ENCODE measurements at places on chromosomes 13 and 19.
A peak's percentile ranks its signal among the peaks of the same experiment; 100 is the strongest.

DNA sequence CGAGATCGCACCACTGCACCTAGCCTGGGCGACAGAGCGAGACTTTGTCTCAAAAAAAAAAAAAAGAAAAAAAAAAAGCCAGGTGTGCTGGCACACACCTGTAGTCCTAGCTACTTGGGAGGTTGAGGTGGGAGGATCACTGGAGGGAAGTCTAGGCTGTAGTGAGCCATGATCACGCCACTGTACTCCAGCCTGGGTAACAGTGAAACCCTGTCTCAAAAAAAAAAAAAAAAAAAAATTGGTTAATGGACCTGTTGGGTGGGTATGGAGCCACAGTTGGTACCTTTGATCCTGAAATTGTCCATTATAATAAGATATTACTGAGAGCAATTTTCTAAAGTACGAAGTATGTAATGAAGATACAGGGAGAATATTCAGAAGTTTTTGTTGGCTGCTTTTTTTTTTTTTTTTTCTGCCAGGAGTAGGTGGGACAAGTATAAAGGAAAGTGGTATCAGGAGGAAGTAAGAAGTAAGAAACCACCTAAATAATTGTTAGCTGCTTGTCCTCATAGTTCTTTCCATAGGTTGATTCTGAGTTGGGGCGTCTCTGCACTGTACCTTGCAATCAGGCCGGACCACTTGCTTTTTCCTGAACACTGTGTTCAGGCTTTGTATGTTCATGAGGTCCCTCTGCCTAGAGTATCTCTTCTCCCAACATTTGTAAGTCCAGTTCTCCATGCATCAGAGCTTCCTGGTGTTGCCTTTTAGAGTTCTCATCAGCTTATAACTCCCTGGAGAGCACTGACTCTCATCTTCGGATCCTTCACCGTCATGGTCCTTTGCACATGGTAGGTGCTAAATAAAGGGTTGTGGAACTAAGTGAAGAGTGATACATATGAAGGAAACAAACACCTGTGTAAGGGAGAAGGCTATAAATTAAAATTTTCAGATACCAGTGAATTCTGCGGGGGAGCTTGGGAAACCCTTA is 31.7 kb downstream of the ARHGAP35 start:
- DNase-seq: no peak

- DNase-seq: peak; percentile 45
These were observed 9.7 kb downstream of the INAFM1 start for GRCh38 chr19:47284324-47284899.

GRCh38 chr19:12983542-12984142 is 11.6 kb upstream of the NFIX start:
- DNase-seq: peak; percentile 60

DNA sequence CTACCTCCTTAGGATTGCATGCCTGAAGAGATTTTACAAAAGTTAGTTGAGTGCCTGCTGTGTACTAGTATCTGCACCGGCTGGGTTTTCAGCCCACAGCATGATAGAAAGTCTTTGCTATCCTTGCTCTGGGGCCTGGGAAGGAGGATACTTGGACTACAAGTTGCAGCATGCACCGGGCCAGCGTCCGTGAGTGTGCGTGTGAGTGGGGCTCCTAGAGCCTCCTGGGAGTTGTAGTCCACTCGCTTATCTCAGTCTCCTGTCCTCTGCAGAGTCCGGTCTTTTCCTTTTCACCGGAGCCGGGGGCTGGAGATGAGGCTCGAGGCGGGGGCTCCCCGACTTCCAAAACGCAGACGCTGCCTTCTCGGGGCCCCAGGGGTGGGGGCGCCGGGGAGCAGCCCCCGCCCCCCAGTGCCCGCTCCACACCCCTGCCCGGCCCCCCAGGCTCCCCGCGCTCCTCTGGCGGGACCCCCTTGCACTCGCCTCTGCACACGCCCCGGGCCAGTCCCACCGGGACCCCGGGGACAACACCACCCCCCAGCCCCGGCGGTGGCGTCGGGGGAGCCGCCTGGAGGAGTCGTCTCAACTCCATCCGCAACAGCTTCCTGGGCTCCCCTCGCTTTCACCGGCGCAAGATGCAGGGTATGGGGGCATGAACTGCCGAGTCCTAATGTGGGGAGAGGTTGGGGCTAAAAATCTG is 20.6 kb downstream of the BRSK1 start:
- DNase-seq: no peak

DNA sequence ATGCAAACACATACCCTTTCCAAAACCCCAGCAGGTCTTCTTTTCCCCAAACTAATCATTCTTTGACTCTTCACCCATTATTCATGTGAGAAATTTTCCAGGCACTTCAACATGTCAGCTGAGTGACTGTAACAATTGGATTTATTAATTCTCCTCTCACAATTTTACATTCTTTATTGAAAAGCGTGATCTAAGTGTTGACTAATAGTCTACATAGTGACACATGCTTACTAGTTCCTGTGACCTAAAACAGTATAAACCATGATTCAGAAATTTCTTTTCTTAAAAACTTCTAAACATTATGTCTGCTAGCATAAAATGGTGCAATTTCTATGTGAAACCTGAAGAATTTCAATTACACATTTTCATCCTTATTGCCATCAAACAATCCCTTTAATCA is 532.3 kb downstream of the GPC5 start:
- no peak for DNase-seq
